Breast epithelium (tissue), 4 donors: ENCODE measurements at places on chromosomes 2 and 18. TPM values are rescaled to one million over a fixed set of nuclear protein-coding genes. Genes with fewer than 3 reads are reported as not detected.

GRCh38 chr18:23938043-23938756 lies 76.4 kb upstream of the TTC39C start:
- H3K27ac ChIP-seq, result no peak overlapping the region
- H3K36me3 ChIP-seq, result no peaks in the 10 kb centered on the region
- DNase-seq, result no peak
- no peaks in the 10 kb centered on the region for H3K27me3 ChIP-seq

- DNase-seq, result no peak
- H3K27ac ChIP-seq, result no peak overlapping the region
- no peaks in the 10 kb centered on the region for H3K4me1 ChIP-seq
- H3K4me3 ChIP-seq, result no peak overlapping the region
- H3K36me3 ChIP-seq, result no peaks in the 10 kb centered on the region
Observed at GRCh38 chr18:1627494-1627893, 722.8 kb downstream of the ADCYAP1 start.

TEKT4 gene
- total RNA-seq, result not detected

DNA sequence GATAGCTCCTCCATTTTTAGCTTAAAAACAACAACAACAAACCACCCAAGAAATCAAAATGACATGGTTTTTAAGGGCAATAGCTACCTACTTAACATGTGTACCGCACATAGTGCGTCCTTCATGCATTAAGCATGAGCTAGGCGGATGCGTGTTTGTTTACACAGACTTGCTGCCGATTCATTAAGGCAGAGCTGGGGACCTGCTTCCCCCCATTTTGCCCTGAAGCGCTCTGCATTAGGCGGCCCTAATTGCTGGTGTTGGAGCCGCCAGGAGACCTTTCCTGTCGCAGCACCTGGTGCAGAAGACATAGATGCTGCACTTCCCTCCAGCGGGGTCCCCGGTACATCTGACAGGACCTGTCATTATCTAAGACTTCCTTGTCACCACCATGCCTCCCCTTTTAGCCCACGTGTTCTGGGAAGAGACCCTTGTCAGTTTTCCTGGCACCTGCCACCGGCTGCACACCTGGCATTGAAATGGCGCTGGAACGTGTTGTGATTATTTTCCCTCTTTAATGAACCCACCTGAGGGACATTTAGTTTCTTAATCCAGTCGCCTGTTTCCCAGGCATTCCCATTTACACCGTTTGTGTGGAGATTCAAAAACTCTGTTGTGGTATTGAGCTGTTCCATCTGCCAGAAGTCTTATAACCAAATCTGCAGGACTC lies 261.1 kb upstream of the RAB12 start:
- H3K36me3 ChIP-seq, result no peaks in the 10 kb centered on the region
- no peaks in the 10 kb centered on the region for H3K27me3 ChIP-seq
- no peak overlapping the region for H3K4me3 ChIP-seq
- DNase-seq, result no peak
- H3K27ac ChIP-seq, result no peak overlapping the region
- H3K4me1 ChIP-seq, result no peaks in the 10 kb centered on the region

- H3K27ac ChIP-seq, result no peak overlapping the region
- H3K36me3 ChIP-seq, result no peaks in the 10 kb centered on the region
- no peak for DNase-seq
- H3K4me3 ChIP-seq, result no peak overlapping the region
- H3K27me3 ChIP-seq, result no peaks in the 10 kb centered on the region
Observed at GRCh38 chr2:78978340-78978739, 47.2 kb upstream of the REG3G start.

DNA sequence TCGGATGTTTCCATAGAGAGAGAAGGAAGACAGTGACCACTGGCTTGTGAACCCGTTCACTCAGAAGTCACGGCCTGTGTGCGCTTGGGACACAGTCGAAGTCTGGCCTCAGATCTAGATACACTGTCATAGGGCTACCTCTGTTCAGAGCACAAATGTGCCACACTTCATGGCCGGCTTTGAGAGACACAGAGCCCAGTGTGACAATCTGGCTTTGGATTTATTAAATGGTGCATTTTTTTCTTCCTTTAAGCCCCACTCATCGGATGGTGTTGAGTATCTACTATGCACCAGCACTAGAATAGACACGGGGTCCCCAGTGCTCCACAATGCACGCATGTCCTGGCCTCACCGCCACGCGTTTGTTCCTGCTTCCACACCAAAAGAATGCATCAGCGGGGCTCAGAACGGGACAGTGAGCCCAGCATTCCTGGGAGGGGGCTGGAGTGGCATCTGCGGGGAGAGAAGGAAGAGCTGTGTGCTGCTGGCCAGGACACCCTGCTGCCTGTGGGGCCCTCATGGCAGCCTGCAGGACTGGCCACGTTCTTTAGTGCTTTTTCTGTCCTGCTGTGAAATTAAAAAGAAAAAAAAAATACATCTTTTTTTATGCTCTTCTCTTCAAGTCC lies 738.9 kb upstream of the SALL3 start:
- H3K27me3 ChIP-seq, result no peaks in the 10 kb centered on the region
- DNase-seq, result no peak
- no peak overlapping the region for H3K27ac ChIP-seq
- no peaks in the 10 kb centered on the region for H3K4me1 ChIP-seq
- no peak overlapping the region for H3K4me3 ChIP-seq
- no peaks in the 10 kb centered on the region for H3K36me3 ChIP-seq

DHRS9 gene
- 0.73 TPM for total RNA-seq

ADAM23 gene
- 0.48 TPM for total RNA-seq

DNA sequence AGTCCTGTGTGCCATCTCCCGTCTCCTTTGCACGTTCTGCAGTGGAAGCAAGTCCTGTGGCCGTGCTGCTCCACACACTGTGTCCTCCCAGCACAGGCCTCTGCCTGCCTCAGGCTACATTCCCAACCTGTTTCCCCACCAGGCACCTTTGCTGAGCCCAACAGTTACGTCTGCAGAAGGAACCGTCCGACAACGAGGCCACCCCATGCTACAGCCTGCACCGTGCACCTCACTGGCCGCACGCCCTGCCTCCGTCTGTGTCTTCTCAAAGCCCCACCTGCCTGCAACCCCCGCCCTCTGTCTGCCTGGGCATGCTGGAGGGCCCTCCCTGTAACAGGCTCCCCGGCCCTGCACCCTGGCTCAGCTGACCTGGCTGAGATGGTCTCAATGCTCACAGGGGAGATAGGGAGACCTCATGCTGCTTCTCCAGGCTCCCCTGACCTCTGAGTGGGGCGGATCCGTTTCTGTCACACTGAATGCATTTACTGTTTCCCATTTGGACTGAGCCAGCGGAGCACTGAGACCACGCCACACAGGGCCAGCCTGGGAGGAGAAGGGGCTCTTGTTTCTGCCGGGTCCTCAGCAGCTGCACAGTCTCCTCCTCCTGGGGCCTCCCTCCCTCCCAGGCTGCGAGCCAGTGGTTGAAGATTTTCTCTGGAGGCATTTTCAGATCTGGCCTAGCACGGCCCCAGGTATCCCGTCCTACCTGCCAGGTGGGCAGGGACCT lies 109.1 kb upstream of the OTOS start:
- DNase-seq, result no peak
- no peaks in the 10 kb centered on the region for H3K36me3 ChIP-seq
- H3K4me3 ChIP-seq, result no peak overlapping the region
- H3K27ac ChIP-seq, result peak overlapping the region; percentile 92

DNA sequence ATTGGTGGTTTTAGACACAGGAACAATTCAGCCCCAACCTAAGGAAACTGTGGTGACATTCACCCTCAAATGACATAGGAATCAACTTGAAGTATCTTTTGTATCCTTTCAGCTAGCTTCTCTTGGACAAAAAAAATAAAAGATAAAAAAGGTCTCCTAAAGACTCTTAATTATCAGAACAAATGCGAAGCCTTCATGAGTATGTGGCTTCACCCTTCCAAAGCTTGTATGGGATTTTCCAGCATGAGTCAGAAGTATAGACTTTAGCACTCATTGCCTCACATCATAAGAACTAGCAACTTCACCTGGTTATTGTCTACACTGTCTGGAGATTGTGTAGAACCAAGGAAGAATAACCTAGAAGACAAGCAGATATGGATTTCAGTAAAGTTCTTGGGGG lies 135.4 kb downstream of the LAMA3 start:
- peak overlapping the region; percentile 70 for H3K27ac ChIP-seq
- no peak for DNase-seq
- no peaks in the 10 kb centered on the region for H3K27me3 ChIP-seq
- no peak overlapping the region for H3K4me3 ChIP-seq

DNA sequence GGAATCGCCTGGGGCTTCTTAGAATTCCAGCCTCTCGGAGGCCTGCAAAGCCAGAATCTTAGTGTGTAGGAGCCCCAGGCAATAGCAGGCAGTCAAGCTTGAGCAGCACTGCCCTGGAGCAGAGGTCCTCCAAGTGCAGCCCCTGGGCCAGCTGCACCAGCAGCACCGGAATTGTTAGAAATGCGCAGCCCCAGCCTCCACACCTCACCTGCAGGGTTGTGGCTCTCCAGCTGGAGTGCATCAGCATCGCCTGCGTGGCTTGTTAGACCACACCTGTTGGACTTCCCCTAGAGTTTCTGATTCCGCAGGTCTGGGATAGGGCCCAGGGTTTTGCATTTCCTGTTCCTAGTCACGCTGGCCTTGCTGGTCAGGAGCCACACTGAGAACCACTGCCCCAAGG lies 100.3 kb downstream of the ASAP2 start:
- H3K4me3 ChIP-seq, result no peak overlapping the region
- no peaks in the 10 kb centered on the region for H3K27me3 ChIP-seq
- H3K36me3 ChIP-seq, result no peaks in the 10 kb centered on the region

GRCh38 chr2:290090-290722 lies 2.3 kb upstream of the ALKAL2 start:
- H3K4me1 ChIP-seq, result no peaks in the 10 kb centered on the region
- peak; percentile 38 for DNase-seq
- no peak overlapping the region for H3K27ac ChIP-seq
- H3K4me3 ChIP-seq, result peak overlapping the region; percentile 45
- no peaks in the 10 kb centered on the region for H3K36me3 ChIP-seq

DNA sequence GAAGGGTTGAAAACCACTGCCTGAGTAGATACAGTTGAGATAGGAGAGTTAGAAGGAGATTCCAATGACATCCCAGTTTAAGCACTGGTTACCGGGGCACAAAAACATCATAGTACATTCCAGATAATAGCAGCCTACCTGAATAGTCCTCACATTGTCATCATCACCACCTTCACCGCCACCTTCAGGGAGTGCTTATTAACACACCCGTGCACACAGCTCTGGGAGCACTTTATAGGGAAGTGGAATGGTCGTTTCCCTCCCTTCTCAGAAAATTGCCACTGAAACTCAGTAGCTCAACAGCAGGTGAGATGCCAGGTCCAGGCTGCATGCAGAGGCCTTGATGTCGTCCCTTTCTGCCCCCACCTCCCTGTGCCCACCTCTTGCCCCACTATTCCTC lies 8.2 kb downstream of the SERPINB7 start:
- H3K4me1 ChIP-seq, result no peaks in the 10 kb centered on the region
- no peak overlapping the region for H3K27ac ChIP-seq
- H3K27me3 ChIP-seq, result no peaks in the 10 kb centered on the region
- no peak overlapping the region for H3K4me3 ChIP-seq
- DNase-seq, result no peak
- H3K36me3 ChIP-seq, result no peaks in the 10 kb centered on the region

FOXD4L1 gene
- 0.44 TPM for total RNA-seq

DNA sequence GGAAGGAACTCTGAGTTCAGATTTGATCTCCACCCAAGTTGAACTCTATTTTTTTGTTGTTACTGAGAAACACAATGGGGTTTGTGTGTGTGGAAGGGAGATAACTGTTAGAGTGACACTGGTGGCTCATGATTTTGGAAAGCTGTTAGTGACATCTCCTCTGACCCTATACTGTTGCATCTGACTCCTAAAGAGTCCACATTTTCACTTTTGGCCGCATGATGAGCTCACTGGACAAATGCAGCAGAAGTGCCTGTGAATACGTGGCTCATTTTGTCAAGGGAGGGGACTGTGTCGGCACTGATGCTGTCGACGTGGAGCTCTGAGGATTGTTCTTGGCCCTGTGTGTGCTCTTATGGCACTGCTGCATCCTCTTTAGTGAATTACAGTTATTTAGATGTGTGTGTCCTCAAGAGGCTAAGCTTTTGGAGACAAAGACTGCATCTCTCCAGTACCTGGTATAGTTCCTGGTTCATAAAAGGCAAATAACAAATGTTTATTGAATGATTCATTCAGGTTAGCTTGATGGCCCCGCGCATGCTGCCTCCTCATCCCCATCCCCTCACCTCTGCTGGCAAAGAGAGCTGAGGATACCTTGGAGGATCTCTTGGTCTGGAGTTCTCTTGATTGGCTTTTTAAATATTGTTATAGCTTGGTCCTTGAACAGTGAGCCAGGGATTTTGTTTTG lies 135.4 kb downstream of the PHLPP1 start:
- no peak overlapping the region for H3K4me3 ChIP-seq
- no peaks in the 10 kb centered on the region for H3K4me1 ChIP-seq
- H3K36me3 ChIP-seq, result no peaks in the 10 kb centered on the region
- H3K27me3 ChIP-seq, result no peaks in the 10 kb centered on the region

GRCh38 chr2:166671801-166672200 lies 177.8 kb upstream of the SCN7A start:
- H3K27me3 ChIP-seq, result no peaks in the 10 kb centered on the region
- DNase-seq, result no peak
- no peaks in the 10 kb centered on the region for H3K4me1 ChIP-seq
- no peak overlapping the region for H3K4me3 ChIP-seq
- no peaks in the 10 kb centered on the region for H3K36me3 ChIP-seq
- H3K27ac ChIP-seq, result no peak overlapping the region

CCDC141 gene
- 2.2 TPM for total RNA-seq
